ENCODE measurements at places on chromosomes 7 and 10.

- no peak for DNase-seq
These were observed 57.8 kb upstream of the OPALIN start for GRCh38 chr10:96416643-96417042.

- peak; percentile 53 for DNase-seq
These were observed 21.0 kb upstream of the GNA12 start for GRCh38 chr7:2864999-2865670.

- no peak for DNase-seq
These were observed 119.7 kb downstream of the FAM53B start for GRCh38 chr10:124624466-124624865.

DNA sequence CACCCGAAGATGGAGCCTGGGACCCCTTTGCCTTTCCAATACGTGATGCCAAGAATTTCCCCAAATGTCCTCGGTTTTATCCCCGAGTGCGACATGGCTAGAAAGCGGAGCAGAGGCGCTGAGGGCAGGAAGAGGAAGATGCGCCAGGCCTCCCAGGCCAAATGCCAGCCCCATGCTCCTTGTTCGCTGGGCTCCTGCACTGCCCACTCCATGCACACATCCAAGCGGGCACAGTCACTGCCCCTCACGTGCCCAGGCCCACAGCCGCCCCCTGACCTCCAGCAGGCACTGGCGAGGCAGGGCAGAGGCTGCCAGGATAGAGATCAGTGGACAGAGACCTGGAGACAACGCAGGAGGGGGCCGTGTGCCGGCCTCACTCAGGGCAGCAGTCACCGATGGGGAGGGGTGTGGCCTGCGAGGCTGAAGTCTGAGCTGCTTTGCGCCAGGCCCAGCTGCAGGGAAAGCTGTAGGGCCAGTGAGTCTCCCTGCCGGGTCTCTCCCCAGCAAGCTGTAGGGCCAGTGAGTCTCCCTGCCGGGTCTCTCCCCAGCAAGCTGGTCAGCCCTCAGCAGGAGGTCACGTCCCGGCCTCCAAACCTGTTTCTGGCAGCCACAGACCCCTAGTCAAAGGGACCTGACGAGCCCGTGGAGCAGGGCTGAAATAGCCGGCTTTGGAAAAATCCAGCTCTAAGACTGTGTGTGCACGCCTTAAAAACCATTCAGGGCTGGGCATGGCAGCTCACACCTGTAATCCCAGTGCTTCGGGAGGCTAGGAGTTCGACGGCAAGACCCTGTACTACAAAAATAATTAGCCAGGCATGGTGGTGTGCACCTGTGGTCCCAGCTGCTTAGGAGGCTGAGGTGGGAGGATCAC lies 100.6 kb upstream of the DIP2C start:
- no peak for DNase-seq

- no peak for DNase-seq
These were observed 100.1 kb upstream of the STK17A start for GRCh38 chr7:43482679-43483252.

DNA sequence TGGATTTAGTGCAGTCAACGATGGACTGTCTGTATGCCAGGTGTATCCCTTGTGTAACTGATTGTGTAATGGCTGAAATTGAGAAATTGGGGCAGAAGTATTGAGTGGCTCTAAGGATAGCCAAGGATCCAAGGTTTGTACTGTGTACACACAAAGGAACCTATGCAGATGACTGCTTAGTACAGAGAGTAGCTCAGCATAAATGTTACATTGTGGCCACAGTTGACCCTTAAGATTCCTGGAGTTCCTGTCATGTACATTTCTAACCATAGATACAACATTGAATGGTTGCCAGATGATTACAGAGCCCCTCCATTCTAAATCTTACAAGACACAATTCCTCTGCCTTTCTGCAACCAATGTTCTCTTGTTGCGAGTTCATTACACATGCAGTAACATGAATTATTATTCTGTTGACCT lies 25.3 kb downstream of the CCDC126 start:
- DNase-seq: no peak

DNA sequence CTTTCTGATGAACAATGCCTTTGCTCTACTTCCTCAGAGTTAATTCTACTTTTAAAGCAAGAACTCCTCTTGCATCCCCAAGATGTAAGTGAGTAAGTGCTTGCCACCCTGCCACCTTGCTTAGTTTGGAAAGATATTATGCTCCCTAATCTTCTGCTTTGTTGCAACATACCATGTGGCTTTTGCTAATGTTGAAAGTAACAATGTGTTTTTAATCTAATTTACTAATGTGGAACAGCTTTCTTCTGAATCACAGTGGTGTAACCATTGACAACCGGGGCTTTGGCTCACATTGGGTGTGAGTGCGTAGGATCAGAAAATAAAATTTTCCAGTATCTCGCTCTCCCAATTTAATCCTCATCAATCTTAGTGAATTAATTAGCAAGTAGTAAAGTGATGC lies 254.1 kb upstream of the PTER start:
- no peak for DNase-seq

- DNase-seq: no peak
These were observed 186.9 kb downstream of the LRRTM3 start for GRCh38 chr10:67112765-67113164.

DNA sequence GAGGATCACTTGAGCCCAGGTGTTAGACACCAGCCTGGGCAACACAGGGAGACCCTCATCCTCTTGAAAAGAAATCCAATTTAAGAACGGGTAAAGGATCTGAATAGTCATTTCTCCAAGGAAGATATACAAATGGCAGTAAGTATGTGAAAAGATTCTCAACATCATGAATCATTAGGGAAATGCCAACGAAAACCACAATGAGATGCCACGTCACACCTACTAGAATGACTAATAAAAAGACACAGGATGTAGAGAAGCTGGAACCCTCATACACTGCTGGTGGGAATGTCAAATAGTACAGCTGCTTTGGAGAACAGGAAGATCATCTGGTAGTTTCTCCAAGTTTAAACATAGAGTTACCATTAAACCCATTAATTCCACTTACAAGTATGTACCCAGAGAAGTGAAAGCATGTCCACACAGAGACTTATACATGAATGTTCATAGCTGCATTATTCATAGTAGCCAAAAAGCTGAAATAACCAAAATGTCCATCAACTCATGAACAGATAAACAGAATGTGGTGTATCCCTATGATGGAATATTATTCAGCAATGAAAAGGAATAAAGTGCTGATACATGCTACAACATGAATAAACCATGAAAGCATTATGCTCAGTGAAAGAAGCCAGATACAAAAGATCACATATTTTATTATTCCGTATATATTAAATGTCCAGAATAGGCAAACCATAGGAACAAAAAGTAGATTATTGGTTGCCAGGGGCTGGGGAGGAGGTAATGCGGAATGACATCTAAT lies 13.1 kb upstream of the ZMIZ2 start:
- DNase-seq: no peak

DNA sequence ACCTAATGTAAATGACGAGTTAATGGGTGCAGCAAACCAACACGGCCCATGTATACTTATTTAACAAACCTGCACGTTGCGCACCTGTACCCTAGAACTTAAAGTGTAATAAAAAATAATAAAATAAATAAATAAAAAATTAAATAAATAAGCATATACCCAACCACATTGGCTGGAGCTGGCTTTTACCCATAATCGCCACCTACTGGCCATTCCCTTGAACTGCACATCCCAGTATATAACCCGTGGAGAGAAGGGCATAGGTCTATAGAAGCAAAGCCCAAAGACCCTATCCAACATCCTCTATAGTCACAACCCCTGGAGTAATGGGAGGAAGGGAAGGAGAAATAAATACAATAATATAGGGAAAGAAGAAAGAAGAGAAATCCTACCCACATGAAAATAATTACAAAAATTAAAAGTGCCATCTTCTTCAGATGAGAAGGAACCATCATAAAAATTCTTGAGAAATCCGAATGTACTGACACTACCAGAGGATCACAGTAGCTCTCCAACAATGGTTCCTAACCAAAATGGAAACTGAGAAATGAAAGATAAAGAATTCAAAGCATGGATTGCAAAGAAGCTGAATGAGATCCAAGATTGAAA lies 65.6 kb downstream of the TWIST1 start:
- DNase-seq: no peak

DNA sequence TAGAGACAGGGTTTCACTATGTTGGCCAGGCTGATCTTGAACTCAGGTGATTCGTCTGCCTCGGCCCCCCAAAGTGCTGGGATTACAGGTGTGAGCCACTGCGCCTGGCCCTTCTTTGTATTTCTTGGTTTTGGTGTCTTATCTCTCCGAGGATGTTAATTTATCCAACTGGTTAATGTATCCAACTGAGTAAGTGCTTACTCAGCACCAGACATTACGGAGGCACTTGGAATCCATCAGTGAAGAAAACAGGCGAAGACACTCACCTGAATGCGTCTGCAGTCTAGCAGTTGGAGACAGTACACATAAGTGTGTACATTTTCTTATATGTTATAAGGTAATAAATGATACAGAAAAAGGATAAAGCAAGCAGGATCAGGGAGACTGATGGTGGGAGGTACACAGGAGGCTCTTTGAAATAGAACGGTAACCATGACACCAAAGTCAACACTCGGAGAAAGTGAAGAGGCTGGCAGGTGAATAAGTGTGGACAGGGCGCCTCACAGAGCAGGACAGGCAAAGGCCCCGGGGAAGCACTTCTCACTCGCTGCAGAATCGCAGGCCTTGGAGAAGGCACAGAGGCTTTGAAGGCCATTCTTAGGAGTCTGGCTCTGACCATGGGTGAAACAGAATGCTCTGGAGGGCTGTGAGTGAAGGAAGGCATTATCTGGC lies 73.1 kb downstream of the LANCL2 start:
- DNase-seq: no peak

DNA sequence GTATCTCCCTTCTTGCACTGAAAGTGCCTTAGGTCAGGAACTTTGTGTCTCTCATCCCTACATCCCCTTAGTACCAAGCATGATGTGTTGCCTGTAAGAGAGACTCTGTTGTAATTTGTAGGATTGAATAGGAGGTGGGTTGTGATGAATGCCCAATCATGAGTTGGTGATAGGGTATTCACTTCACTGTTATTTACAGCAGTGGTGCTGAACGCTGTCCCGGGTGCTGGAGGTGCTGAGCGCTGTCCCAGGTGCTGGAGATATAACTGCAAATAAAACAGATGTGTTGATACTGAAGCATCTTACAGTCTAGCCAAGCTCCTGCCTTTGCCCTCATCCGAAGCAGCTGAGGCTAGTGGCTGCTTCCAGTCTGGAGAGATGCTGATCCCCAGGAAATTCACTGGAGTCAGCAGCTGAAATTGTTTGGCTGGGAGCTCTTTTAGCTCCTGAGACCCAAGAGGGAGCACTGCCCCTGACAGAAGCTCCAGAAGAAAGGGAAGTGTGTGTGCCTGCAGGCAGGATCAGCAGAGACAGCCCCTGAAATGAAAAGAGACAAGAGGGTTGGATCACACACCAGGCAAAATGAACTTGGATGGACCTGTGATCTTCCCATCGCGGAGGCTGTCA lies 183.4 kb downstream of the SORCS3 start:
- no peak for DNase-seq

DNA sequence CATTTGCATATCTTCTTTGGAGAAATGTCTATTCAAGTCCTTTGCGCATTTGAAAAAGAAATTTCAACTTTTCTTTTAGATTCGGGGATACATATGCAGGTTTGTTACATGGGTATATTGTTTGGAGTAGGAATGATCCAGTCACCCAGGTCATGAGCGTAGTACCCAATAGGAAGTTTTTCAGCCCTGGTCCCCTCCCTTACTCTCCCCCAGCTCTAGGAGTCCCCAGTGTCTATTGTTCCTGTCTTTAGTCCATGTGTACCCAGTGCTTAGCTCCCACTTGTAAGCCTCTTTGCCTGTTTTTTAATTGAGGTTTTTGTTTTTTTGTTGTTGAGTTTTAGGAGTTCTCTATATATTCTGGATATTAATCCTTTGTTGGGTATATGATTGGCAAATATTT lies 63.3 kb downstream of the SND1 start:
- no peak for DNase-seq

GRCh38 chr10:103262229-103262628 lies 14.7 kb upstream of the INA start:
- no peak for DNase-seq

DNA sequence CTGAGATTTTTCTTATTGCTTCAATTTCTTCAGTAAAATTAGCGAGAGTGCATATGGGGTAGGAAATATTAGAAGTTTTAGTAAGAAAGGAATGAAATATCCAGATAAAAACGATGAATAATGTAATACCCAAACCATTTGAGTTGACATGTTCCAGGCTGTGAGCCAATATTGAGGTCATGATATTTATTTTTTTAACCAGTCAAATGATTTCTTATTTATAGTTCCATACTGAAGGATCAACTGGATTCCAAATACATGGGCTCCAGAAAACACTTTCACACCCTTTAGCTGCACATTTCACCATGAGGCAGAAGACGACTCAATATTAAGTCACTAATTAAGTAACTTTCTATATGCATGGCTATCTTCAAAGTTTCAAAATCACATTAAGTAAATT lies 312.5 kb downstream of the PPP1R3A start:
- no peak for DNase-seq

- DNase-seq: no peak
These were observed 1259.7 kb downstream of the XPNPEP1 start for GRCh38 chr10:108663587-108663986.

GRCh38 chr7:148021507-148022045 lies 569.0 kb upstream of the C7orf33 start:
- DNase-seq: no peak

- no peak for DNase-seq
These were observed 1.5 kb upstream of the SEMA3A start for GRCh38 chr7:84196084-84196503.

DNA sequence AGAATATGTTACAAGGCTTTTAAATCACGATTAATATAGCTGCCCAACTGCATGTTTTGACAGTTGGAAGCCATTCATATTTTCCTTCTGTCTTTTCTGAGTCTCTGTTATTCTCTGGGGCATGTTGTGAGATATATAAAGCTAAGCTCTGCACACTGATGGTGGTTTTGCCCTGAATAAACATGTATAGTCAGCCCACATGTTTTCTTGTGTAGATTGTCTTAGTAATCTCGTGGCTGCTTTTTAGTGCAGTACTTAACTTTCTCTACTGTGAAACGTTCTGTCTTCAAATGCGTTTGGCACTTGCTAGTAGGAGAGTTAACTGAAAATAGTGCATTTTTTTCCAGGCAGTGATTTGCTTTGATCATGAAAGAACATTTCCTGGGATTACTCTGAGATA lies 268.5 kb downstream of the DNAJB9 start:
- DNase-seq: no peak

GRCh38 chr10:103637927-103638557 lies 144.5 kb downstream of the NEURL1 start:
- no peak for DNase-seq

- no peak for DNase-seq
These were observed 2.1 kb downstream of the CASD1 start for GRCh38 chr7:94511718-94512117.

- no peak for DNase-seq
These were observed 38.1 kb upstream of the GPR141 start for GRCh38 chr7:37645282-37646050.

Measured in effector memory CD4-positive, alpha-beta T cell (primary cell).